ENCODE measurements at places on chromosomes 13 and 19.
A peak's percentile ranks its signal among the peaks of the same experiment; 100 is the strongest.

DNA sequence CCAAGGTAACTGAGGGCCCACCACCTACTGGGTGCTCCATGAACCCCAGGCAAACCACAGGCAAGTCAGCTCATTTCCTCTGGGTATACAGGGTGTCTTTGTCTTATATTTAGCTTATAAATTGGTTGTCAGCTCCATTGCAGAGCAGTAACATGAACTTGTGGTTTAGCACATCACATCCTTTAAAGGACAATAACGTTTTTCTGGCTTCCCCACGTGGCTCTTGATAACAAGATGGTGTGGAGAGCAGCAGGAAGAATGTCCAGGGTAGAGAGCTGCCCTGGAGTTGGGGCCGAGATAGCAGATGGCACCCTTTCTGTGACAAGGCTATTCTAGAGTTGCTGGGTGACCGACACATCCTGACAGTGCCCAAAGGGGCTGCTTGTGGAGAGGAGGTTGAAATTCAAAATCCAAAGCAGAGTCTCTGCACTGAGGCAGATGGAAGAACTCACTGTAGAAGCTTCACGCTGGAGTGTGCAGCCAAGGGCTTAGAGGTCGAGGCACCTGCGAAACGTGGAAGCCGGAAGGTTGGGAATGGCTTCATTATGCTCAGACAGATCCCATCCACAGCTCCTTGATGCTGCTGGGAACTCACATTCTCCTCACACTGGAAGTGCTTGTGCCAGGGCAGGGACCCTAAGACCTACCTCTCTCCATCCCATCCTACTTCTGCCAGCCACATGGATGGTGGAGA lies 133.0 kb upstream of the FRY start:
- peak; percentile 9 for DNase-seq

- DNase-seq = no peak
Observed at GRCh38 chr13:48738311-48738710, 84.6 kb downstream of the CYSLTR2 start.

DNA sequence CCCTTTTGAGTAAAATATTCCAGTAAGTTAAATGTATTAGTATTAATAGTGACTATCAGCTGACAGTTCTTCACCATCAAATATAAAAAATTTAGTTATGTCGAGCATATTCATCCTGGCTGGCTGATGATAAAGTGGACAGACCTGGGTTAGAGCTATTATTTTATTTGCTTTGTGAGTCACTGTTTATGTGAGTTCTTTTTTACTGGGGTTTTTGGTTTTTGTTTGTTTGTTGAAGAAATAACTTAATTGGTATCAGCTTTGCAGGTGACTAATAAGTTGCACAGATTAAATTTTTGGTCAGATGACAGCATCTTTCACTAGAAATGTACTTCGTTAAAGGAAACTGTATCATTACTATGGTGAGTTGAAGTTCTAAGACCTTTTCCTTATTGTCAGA lies 224.7 kb downstream of the GGACT start:
- no peak for DNase-seq

- DNase-seq = no peak
Observed at GRCh38 chr19:18869023-18869618, 26.8 kb downstream of the CERS1 start.

DNA sequence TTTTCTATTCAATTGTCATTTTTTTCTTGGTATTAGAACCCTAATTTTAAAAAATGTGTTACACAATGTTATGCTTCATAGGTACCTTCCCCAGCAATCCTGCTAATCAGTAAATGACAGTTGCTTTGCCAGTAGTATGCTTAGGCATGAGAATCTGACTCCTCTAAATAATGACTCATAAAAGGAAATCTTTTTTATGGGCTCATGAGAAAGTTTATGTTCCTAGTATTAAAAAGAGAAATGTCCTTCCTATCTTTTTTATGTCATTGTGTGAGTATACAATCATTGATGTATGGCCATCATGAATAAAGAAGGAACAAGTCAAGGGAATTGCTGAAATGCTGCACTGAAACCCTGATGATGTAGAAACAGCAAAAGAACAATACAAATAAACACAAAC lies 1237.7 kb upstream of the PCDH20 start:
- no peak for DNase-seq

DNA sequence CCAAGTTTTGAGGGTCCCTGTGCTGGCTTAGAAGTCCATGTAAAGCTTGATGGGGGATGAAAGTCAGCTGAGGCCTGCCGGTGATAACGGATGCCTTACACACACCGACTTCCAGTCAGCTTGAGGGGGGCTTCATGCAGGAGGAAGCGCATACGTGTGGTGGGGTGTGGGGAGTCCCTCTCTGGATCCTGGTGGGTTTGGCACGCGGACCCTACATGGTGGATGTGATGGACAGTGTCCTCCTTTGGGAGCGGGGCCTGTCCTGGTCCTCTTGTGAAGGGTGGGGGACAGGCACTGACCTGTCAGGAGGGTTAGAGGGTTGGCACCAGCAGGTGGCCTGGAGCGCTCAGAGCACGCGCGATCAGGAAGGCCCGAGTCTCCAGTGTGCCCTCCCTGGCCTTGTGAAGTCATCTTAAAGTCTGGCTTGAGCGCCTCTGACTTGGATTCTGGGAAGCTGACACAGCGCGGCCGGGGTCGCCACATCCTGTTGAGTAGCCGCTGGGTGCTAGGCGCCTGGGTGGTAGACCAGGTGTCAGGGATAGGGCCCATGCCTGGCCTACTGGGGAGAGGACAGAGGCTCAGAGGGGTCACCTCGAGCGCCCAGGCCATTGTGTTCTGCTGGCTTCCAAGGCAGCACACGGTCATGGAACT lies 2.9 kb downstream of the DAZAP1 start:
- no peak for DNase-seq

DNA sequence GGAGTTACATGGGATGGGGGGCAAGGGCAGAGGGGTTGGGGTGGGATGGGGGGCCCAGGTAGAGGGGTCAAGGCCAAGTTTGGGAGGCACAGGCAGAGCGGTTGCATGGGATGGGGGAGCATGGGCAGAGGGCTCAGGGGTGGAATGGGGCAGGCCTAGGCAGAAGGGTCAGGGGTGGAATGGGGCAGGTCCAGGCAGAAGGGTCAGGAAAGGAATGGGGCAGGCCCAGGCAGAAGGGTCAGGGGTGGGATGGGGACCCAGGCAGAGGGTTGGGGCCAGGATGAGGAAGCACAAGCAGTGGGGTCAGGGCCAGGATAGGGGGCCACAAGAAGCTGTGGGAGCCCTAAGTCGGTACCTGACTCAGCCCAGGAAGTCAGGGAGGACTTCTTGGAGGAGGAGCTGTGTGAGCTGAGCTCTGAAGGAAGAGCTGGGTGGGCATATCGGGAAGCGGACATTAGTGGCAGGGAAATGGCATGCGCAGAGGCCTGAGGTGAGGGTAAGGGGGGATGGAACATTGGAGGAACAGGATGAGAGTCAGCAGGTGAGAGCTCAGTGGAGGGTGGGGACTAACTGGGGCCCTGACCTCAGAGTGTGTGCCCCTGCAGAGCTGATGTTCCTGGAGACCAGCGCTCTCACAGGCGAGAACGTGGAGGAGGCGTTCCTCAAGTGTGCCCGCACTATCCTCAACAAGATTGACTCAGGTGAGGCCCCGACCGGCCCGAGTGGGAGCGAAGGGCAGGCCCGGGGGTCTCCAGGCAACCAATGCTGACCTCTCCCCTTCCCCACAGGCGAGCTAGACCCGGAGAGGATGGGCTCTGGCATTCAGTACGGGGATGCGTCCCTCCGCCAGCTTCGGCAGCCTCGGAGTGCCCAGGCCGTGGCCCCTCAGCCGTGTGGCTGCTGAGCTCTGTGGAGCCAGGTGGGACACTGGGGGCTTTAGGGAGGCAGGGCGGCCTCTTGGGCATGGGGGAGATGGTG lies 8.3 kb downstream of the RAB4B start:
- no peak for DNase-seq

- DNase-seq = no peak
Observed at GRCh38 chr13:92589955-92590354, 636.7 kb upstream of the GPC6 start.

Measured in T-helper 1 cell (primary cell).